CD4-positive, alpha-beta T cell treated with Interleukin-6 at 100 ng/mL for 8 hours (primary cell): ENCODE measurements at places on chromosomes 7 and 10.
A peak's percentile ranks its signal among the peaks of the same experiment; 100 is the strongest.

GRCh38 chr7:55078465-55079372, 59.9 kb downstream of the EGFR start:
- DNase-seq, result no peak

DNA sequence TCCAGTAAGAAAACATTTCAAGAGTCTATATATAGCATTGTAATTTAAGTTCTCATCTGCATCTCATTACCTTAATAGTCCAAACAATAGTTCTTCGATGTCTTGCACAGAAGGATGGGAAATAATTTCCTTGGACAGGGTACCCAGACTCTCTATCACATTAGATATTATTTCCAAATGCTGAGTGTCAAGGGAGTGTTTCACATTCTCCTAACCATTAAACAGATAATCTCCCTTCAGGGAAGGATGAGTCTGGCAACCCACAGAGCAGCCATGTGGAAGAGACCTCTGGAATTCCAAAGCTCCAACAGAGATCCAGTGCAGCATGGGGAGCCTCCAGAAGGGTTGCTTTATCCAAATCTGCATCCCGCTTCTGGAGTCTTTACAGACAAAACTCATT, 89.6 kb downstream of the FZD1 start:
- DNase-seq, result no peak

- DNase-seq, result no peak
Measured at GRCh38 chr10:129491123-129491734, 24.2 kb downstream of the MGMT start.

DNA sequence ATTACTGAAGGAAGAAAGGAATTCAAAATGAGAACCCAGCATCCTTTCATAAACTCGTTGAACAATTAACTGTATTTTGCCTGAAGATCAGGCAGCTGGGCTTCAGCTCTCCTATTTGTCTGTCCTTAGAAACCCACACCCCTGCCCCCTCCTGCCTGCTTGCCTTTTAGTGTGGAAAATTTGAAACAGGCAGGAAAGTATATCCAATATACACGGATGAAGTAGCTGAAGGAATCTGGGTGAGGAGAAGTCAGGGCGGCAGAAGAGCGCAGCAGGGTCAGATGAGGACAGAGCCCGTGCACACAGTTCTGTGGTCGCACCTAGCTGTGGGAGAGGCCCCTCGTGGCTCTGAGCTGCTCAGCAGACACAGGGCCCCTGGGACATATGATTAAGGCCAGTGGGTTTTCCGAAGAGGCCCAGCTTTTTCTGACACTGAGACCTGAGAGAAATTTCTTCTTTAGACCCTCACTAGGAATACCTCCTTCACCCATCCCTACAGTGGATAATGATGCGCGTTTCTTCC, 87.9 kb downstream of the ACTR3B start:
- DNase-seq, result no peak

DNA sequence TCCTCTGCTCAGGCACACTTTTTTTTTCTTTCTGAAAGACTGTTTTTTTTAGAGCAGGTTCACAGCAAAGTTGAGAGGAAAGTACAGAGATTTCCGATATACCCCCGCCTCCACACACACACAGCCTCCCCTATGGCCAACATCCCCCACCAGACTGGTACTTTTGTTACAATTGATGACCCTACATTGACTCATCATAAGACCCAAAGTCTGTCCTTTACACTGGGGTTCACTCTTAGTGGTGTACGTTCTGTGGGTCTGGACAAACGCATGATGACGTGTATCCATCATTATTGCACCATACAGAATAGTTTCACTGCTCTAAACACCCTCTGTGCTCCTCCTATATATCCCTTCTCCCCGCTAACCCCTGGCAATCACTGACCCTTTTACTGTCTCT, 107.7 kb downstream of the RBM20 start:
- no peak for DNase-seq

- DNase-seq, result no peak
Measured at GRCh38 chr7:34385384-34385783, 272.6 kb upstream of the NPSR1 start.

DNA sequence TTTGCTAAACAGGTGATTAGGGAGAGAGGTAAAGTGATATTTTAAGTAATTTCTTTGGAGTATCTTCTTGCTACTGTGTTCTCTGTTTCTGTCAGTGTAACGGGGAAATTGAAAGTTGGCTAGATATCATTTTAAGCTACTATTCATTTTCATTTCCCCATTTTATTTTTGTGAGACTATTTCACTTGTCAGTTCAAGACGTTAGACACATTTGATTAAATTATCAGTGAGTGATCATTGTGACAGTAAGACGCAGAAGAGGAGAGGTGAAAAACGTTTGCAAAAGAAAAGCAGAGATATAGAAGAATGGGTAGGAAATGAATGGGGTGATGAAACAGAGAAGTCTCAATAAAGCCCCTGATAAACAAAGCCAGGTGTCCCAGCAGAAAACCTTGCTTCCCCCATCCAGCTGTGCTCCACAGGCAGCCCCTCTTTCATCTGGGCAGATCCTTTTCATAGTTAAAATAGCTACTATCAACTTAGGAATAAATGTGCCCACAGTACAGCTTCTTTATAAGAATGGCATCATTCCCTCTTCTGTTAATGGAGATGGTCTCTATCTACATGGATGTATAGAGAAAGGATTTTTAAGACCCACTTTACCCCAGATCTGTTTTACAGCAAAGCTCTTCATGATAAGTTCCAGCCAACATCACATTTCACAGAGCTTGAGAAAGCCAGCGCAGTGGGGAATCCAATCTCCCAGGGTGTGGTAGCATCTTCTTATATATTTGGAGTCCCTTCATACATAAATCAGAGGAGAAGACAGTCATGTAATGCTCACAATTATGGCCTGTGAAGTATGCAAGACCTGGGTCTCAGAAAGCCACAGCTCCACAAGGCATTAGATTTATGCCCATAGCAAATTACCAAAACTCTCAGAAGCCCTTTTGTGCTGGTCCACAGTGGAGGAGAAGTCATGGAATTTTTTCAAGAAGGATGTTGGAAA, 138.1 kb upstream of the ITGB1 start:
- DNase-seq, result no peak

DNA sequence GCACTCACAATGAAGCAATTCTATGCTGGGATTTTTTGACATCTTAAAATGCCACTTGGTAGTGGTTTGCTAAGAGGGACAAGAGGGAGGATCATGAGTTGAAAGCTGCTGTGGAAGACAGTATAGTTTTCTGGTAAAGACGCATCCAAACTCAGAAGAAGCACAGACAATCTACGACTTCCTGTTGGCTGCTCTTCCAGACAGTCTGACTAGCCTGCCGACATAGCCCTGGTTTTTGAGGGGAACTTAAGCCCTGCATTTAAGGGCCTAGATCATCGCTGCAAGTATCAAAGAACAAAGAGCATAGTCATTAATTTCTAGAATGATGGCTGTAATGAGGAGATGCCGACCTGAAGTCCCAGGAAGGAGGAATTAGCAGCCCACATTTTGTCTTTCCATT, 99.9 kb upstream of the IKZF1 start:
- DNase-seq, result peak; percentile 37
